GM12892 (cell line): ENCODE measurements at places on chromosomes 7 and 10.

DNA sequence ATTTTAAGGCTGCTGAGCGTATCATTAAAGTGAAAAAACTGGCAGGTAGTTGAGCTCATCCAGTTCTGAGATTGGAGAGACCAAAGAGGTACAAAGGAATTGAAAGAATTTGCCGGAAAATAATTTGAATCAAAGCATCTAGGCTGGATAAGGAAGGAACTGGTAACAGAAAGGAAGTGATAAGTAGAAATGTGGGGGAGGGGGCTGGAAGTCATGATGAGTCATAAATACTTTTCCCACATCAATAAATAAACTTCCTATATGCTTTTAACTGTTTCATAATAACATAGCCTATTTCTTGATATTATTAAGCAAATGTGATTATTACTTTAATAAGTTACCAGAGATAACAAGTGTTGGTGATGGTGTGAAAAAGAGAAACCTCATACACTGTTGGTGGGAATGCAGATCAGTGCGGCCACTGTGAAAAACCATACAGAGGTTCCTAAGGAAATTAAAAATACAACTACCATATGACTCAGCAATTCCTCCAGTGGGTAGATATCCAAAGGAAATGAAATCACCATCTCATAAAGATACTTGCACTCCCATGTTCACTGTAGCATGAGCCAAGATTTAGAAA is 27.0 kb downstream of the ZNF438 start:
- no peak for DNase-seq

DNA sequence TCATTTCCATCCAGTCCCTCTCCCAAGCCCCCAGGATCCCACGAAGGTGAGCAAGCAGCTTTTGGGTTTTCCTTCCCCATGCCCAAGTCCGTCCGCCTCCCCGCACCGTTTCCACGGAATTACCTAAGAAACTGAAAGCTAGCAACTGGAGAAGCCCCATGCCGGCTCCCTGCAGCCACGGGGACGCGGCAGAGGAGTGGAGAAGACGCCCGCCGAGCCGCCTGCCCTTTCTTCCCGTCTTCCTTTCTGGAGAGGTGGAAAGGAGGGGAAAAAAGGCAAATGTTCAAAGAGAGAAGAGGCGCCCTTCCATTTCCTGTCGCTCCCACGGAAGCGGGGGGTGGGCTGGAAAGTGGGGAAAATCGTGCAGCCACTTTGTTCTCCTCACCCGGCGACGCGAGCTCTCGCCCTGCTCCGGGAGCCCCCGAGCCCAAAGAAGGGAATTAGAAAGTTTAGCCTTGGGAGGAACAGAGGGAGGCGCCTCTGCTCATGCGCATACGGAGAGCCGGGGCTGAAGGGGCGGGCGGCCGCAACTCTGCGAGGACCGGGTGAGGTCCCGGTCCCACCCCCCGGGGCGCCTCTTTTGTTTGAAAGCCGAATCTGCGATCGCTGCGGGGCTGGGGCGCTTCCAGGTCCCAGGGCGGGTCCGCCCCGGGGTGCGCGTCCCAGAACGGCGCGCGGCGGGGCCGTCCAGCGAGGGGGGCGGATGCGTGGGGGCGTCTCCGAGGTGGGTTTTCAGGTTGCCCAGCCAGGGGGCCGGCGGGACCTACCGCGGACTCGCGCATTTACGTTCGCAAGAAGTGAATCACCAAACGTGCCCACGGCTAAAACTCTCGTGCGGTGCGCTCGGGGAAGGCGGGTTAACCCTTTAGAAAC is at the start of gene LAMB1:
TSS of gene LAMB1 (minus strand) at position 436 of the 873 bp plus-strand sequence. CDS start at position 160, 276 bp downstream.
- DNase-seq, result no peak

DNA sequence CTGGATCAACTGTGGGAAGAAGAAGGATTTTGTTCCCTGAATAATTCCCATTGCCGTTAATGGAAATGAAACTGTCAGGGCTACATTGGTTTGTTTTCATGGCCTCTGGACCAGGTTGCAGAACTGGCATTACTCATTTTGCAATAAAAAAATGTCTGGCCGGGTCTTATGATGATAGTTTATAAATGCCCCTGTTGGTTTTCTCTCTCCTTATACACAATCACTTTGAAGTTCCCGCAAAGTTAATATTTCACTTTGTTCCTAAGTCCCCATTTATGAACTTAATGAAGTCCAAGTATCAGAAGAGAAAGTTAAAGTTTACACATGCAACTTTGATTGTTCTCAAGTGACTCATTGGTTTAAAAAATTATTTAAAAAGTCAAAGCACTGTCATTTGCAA is 150.7 kb upstream of the PRR15 start:
- DNase-seq, result no peak

DNA sequence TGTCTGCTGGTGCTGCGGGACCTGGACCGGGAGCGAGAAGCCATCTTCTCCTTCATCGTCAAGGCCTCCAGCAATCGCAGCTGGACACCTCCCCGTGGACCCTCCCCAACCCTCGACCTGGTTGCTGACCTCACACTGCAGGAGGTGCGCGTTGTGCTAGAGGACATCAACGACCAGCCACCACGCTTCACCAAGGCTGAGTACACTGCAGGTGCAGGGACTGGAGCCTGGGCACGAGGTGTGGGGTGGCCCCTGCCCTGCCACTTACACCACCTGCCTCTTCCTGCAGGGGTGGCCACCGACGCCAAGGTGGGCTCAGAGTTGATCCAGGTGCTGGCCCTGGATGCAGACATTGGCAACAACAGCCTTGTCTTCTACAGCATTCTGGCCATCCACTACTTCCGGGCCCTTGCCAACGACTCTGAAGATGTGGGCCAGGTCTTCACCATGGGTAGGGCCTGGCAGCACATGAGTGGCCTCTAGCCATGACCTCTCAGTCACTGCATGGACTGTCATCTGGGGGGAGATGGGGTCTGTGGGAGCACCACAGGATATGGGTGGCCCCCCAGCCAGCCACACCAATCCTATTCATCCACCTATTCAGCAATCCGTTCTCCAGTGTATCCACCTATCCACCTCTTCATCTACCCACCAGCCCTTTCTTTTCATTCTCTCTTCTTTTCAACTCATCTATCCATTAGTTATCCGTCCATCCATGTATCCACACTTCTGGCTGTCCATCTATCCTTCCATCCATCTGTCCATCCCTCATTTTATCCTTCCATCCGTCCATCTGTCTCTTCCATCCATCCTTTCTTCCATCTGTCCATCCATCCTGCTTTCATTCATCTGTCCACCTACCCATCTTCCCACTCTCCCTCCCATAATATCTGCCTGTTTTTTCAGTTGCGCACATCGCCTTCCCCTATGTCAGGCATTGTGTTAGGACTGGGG is 34.5 kb upstream of the VSIR start:
- DNase-seq, result no peak

- no peak for DNase-seq
Observed at GRCh38 chr7:131066635-131067034, 261.0 kb upstream of the MKLN1 start.

DNA sequence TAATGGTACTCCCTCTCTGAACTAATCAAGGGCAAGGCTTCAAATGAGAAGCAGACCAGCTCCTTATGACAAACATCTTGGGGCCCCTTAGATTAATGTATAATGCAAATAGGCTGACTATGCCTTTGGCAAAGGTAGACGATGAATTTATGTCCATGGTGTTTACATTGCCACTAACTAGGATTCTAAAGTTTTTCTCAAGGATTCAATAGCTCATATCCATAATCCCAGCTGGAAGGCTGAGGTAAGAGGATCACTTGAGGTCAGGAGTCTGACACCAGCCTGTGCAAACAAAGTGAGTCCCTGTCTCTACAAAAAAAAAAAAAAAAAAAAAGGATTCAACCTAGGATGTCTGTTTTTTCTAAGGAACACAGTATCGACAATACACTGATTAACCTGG is 96.5 kb downstream of the ORC5 start:
- no peak for DNase-seq

- no peak for DNase-seq
Observed at GRCh38 chr7:150780292-150780691, 19.9 kb downstream of the TMEM176B start.
